ENCODE measurements at places on chromosomes 12 and 14. TPM values are rescaled to one million over a fixed set of nuclear protein-coding genes. Genes with fewer than 3 reads are reported as not detected.

The ACAD10 gene
- 16.4 TPM for total RNA-seq

The SPTB gene
- 19.0 TPM for total RNA-seq

The INTS13 gene
- 33.1 TPM for total RNA-seq

DNA sequence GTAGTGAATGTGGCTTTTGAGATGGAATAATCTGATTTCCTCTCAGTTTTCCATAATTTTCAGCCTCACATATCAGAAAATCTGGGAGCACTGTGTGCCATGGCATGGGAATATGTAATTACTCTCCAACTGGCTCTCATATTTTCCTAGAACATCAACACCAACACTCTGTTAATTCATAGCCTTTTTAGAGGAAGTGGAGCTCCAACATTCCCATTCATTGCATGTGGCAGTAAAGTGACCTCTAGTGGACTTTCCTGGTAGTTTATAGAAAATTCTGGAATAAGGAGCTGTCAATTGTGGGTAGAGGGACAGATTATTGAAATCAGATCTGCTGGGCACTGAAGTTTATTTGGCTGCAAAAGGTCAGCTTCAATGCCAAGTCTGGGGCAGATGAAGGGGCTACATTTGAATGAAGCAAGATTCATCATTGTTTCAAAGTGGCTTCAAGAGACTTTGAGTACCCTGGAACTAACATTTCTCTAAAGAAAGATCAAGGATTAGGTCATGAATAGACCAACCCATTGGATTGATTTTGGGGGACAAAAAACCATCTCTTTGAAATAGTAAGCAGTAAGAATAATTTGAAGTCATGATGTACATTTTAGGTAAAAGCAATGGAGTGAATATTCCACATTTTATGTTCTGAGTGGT lies 23.6 kb upstream of the USP44 start:
- DNase-seq, result peak; percentile 56

- peak; percentile 70 for DNase-seq
Measured at GRCh38 chr12:112705037-112705632, 86.4 kb upstream of the RPH3A start.

GRCh38 chr12:65585648-65586602 lies 238.4 kb upstream of the HMGA2 start:
- DNase-seq, result no peak

GRCh38 chr12:100208834-100209233 lies 8.2 kb downstream of the ACTR6 start:
- DNase-seq, result no peak

DNA sequence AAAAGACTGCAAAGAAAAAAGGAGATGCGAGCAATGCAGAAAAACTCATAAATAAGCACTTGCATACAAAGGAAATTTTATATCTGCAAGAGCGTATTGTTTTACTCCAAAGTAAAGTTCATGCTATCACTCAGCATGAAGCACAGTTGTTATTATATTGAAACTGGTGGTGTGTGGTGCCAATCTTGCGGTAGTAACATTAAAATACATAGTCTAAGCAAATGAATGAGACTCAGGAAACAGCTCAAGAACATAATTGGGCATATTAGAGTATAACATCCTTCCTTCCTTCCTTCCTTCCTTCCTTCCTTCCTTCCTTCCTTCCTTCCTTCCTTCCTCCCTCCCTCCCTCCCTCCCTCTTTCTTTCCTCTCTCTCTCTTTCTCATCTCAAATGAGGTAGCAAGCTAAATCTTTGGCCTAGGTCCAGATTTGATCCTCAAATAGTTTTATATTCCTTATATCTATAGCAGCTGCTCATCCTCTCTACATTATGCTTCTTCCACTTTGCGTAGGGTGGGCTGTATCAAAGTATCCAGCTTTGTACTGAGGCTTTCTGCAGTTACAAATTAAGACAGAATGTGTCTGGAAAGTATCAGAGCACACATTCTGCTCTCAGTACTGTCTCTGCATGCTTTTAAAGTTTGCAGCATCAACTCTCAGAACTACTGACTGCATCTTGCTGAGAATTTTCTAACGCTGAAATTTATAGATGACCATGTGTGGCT lies 718.3 kb downstream of the RERGL start:
- DNase-seq, result no peak

Data from spinal cord (tissue), 10 donors.